ENCODE measurements at places on chromosomes 5 and 9. TPM values are rescaled to one million over a fixed set of nuclear protein-coding genes. Genes with fewer than 3 reads are reported as not detected.

Gene HRH2
- not detected for total RNA-seq

Gene PCSK1
- total RNA-seq: not detected

Gene NAA35
- 26.0 TPM for total RNA-seq

Gene TAF1L
- total RNA-seq: under 0.01 TPM

Gene CERCAM
- 12.4 TPM for total RNA-seq

Gene PDE8B
- not detected for total RNA-seq

Gene FOXD4L3
- not detected for total RNA-seq

Gene ENTPD8
- total RNA-seq: not detected

Gene TTC33
- total RNA-seq: 9.7 TPM

Gene ELAVL2
- total RNA-seq: 0.26 TPM

Gene EFNA5
- 5.9 TPM for total RNA-seq

Gene BHMT
- total RNA-seq: not detected

Gene CDX1
- total RNA-seq: not detected

Gene PRDM9
- not detected for total RNA-seq

Gene MEF2C
- total RNA-seq: 0.26 TPM

Gene TSLP
- total RNA-seq: 2.0 TPM

Gene TAS2R1
- not detected for total RNA-seq

Gene ITGA1
- 3.7 TPM for total RNA-seq

Gene GFI1B
- not detected for total RNA-seq

Gene WDR38
- not detected for total RNA-seq

Gene UGT3A1
- total RNA-seq: not detected

Gene GARNL3
- total RNA-seq: 5.4 TPM

Gene N4BP3
- 4.5 TPM for total RNA-seq

Gene PCDHAC1
- 1.7 TPM for total RNA-seq

Gene SLC34A1
- total RNA-seq: not detected

Gene GARIN3
- not detected for total RNA-seq

Gene NIPAL4
- 5.3 TPM for total RNA-seq

Gene CTSV
- total RNA-seq: 17.4 TPM

Gene LRRTM2
- not detected for total RNA-seq
